ENCODE measurements at places on chromosomes 7 and 10. TPM values are rescaled to one million over a fixed set of nuclear protein-coding genes. Genes with fewer than 3 reads are reported as not detected.
A peak's percentile ranks its signal among the peaks of the same experiment; 100 is the strongest.

DNA sequence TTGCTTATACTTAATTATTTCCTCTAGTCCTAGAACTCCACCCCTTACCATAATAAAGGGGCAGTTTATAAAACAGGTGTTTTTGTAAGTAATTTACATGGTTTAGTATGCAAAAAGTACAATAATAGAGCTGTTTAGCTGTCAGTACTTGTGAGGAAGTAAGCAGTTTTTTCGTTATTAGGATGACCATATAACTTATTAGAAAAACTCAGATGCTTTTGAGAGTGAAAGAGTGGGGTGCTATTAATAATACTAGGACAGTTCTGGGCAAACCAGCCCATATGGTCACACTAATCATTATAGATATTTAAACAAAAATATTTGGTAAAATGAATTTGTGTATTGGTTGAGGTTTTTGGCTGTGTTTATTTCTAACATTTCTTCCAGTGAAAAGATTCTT, 201.9 kb upstream of the KAT6B start:
- DNase-seq: no peak

- DNase-seq: no peak
These were observed 151.5 kb downstream of the SLIT1 start for GRCh38 chr10:97034301-97034700.

DNA sequence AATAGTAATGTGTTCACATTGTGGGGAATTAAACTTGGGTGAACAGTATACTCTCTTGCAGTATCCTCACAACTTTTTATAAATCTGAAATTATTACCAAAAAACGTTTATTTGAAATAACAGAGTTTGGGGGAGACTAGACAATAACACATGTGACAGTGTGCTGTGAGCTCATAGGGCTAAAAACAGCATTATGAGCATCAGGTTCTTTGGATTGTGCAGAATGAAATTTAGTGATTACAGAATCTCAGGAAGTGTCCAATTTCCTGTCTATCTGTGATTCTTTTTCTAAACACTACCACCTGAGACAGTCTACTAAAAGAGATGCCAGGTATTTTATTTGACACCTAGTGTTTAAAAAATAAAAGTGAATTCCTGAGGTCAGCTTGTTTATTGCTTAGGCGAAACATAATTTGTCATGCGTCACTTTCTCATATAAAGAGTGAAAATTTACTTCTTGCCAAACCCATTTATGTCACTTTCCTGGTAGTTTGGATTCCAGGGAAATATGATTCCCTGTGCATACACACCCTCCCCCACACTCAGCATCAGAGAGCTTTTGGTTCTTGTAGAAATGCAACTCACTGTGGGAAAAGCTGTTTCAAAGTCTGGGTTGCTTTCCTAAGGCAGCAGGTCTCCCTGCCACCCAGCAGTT, 71.2 kb downstream of the AOAH start:
- no peak for DNase-seq

DNA sequence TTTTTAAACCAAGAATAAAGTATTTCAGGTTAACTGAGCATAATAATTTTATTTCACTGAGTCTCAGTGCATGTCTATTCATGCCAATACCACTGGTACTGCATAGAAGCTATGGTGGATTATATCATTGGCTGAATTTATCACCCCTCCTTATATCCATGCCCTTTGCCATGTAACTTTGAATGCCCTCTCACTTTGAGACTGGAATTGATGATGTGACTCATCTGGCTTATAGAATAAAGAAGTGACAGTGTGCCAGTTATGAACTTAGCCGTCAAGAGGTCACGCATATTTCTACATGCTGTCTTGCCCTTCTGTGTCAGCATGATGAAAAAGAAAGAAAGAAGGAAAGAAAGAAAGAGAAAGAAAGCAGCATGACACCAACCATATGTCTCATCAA, 20.7 kb upstream of the ABLIM1 start:
- DNase-seq: no peak

DNA sequence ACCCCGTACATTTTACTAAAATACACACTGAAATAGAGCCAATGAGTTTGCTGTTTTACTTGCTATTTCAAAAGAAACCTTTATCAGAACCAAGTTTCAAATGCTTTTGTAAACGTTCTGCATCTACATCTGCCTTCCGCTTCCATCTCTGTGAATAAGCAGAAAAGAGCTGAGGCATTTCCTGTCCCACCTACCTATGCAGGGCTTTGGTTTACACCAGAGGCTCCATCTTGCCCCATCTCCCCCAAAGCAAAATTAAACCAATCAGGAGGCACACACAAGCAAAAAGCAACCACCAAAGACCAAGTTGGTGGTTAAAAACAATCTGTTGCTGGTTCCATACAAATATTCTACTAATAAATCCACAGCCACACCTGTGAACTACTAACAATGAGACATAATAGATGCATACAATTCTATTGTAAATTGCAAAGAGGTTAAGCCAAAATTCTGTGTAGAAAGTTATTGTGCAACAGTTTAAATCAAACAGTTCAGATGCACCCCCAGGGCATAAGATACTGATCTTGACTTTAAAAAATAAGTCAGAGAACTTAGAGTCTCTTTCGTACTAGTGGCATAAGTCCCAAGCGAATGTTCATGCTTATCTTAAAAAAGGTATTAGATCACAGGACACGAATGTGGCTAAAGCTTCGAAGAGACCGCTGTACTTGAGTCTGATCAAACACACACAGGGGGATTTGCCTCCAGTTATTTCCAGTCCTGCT, 83.9 kb downstream of the FGFR2 start:
- DNase-seq: no peak

- peak; percentile 53 for DNase-seq
These were observed 34.9 kb upstream of the PRSS1 start for GRCh38 chr7:142714375-142714774.

Gene TAS2R5
- 3.6 TPM for total RNA-seq
